Right forelimb (tissue), 1 donor: ENCODE measurements at places on chromosomes 1 and 21.

DNA sequence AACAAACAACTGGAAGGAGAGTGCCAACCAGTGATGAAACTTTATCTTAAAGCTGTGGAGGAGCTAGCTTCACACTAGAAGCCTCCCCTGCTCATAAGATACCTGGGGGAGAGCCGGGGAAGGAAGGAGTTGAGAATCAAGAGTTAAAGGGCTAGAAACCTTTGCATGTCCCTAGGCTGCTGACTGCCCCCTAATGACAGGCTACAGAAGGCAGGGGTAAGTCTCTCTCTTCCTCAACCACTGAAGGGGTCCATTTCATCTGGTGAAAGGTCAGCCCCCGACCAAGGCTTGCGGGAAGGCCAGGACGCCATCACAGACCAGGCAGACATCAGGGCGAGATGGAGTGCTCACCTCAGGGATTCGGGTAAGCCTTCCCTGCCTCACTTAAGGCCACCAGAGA, 65.6 kb upstream of the GRHL3 start:
- no peak for DNase-seq

GRCh38 chr1:58714544-58714943, 14.7 kb upstream of the MYSM1 start:
- no peak for DNase-seq

DNA sequence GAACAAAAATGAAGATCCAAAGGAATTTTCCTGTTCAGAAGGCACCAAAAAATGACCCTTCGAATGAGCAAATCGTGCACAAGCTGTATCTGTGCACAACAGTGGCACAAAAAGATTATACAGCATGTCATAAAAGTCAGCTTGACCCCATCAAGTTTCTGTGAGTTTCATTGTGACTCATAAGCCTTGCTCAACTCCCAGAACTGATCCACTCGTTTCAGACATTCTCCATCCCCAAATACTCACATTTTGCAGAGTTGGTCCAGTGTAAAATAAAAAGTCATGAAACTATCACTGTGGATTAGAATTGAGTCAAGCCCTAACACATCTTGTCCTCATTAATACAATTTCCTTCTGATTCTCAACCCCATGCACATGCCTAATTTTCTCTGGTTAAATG, 174.7 kb upstream of the PKN2 start:
- DNase-seq: no peak

DNA sequence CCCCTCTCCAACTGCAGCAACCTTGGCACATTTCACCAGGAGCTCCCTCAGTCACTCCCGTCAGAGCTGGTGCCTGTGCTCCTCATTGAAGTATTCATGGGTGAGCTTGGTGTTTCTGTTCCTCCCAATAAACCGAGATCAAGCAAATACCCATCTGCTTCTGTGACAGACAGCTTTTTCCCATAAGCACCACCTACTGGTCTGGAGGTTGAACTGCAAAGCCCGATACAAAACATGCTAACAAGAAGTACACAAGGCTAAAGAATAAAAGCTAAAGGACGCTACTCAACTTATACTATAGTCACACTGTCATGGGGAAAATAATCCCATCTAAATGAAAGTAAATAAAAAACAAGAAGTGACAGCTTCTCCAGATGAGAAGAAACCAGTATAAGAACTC, 111.9 kb upstream of the C21orf91 start:
- no peak for DNase-seq

DNA sequence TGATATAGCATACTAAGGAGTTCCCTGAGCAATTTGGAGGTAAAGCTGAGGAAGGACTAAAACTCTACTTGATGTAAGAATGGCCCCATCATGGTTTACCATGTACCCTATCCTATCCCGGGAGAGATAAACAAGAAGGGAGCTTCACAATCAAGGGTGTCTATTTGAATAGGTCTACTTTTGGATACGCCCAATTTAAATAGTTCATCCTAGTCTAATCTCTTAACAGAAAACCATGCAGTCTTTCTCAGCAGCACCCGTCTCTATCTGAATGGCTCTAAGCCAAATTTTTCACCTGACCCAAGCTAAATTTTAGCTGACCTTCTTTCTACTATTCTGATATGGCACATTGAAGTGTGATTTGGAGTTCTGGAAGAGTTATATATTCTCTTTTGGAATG, 122.0 kb downstream of the TNNI3K start:
- no peak for DNase-seq

DNA sequence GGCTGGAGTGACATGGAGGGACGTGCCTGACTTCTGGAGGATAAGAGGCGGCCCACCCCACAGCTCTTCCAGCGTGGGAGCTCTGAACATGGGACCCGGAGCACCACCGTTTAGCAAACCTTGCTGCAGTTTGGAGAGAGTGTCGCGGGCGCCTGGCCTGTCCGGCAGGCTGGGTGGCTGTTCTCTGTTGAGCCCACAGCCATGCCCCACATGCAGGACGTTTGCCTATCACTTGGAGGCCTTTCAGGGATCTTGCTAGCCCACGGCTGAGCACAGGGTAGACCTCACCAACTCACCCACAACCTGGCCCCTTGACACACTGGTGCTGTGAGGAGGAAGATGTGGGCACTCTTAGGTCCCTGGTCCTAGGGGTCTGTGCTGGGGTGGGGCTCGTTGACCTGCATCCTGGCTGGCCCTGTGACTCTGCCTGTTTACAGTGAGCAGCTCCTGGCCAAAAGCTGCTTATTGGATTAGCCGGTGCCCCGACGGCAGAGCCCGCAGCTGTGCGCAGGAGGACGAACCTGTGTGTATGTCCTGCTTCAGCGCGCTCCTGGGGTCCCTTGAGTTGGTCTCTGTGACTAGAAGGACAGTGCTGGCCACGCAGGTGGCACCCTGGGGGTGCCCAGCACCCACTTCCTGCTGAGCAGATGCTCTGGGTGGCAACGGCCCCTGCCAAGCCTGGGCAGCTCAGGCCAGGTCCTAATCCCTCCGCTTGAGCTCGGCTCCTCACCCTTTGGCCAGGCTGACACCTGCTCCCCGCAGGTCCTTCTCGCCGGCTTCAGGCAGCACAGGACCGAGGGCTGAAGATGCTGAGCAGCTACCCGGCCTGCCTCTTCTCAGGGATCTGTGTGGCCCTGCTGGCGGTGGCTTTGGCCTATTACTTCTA, 72.4 kb upstream of the TRAPPC10 start:
- DNase-seq: no peak

- no peak for DNase-seq
Measured at GRCh38 chr1:15756143-15757015, 2.2 kb upstream of the FBLIM1 start.

- no peak for DNase-seq
Measured at GRCh38 chr1:234582681-234583301, 27.2 kb downstream of the IRF2BP2 start.

DNA sequence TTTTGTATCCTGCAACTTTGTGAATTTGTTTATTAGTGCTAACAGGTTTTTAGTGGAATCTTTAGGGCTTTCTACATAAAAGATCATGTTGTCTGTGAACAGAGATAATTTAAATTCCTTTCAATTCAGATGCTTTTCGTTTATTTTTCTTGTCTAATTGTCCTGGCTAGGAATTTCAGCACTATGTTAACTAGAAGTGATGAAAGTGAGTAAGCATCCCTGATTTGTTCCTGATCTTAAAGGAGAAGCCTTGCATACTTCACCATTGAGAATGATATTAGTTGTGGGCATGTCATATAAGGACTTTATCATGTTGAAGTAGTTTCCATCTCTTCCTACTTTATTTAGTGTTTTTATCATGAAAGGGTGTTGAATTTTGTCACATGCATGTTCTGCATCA, 23.6 kb upstream of the TRIM67 start:
- DNase-seq: no peak

DNA sequence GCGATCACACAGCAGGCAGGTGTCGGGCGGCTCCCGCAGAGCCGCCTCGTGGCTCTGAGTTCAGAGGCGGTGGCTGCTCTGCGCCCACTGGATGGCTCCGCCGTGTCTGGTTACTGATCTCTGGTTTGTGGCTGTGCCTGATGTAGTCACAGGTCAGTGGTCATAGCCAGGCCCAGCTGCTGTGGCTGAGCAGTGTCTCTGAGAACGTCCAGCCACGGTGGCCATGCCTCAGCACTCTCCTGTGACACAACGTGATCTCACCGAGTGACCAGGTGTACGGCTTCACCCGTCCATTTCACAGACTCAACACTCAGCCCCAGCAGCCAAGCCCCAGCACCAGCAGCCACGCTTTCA, 61.2 kb downstream of the KCNN3 start:
- no peak for DNase-seq

- DNase-seq: no peak
Measured at GRCh38 chr1:30872948-30873263, 35.7 kb downstream of the SDC3 start.

GRCh38 chr1:209076688-209077087, 506.8 kb upstream of the CAMK1G start:
- DNase-seq: no peak

GRCh38 chr1:208141610-208142192, 102.5 kb downstream of the PLXNA2 start:
- DNase-seq: no peak

DNA sequence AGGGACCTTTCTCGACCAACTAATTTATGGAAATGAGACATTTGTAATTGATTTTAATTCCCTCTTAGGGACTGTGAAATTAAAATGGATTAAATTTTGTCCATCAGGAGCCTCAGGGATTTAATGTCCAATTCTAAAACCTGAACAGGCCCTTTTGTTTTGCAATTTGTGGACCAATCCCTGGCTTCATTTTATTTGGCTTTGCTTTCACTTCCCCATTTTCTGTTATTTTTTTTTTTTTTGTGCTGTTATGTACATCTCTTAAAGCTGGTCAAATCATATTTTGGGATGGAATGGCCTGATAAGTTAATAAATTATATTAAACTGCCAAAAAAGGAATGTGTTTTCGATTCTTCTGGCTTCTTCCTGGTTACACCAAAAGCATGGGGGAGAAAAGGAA, 28.9 kb downstream of the ZSCAN20 start:
- DNase-seq: no peak

DNA sequence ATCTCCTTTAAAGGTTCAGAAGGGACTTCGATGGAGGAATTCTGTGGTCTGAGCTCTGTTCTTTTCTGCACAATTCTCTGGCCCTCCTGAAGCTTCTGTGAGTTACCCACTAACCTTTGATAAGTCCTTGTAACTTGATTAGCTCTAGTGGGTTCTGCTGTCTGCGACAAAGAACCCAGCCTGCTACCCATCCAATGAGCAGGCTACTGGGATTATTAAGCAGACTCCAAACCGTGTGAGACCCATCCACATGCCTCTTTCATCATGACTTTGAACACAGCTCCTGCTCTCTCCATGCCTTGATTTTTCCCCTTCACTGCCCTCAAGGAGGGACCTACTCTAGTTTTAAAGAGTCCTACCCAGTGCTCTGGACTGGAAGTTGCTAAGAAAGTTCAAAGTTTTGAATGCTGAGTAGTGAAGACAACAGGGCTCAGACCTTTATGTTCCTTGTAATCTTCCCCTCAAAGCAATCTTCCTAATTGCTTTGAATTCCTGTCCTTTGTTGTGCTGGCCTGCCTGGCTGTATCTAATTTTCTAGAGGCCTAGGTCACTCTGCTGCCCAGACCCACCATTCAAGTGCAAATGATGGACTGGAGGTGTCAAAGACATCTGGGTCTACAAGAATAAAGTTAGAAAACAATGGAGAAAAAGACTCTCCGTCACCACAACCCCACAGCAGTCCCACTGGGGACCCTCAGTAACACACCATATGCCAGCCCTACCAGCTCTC, 146.9 kb downstream of the RHOU start:
- no peak for DNase-seq

DNA sequence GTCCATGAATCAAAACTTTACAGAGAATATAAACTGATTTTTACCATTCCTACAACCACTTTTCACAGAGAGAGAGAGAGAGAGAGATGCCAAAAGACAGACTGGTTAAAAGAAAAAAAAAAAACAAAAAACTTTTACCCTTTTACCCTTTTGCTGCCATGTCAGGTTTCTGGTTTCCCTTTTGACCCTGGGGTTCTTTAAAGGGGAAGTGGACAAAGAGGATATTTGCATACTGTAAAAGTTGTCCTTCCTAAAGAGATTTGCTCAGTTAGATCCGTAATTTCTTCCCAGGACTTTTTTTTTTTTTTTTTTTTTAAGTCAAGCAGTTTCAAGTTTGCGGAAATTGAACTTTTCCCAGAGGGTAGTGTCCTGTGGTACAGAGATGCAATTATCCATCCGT, 287.8 kb upstream of the RGS18 start:
- no peak for DNase-seq

GRCh38 chr21:36125512-36126207, 9.2 kb upstream of the CBR3 start:
- DNase-seq: no peak

GRCh38 chr1:4792565-4792964, 138.2 kb downstream of the AJAP1 start:
- no peak for DNase-seq

DNA sequence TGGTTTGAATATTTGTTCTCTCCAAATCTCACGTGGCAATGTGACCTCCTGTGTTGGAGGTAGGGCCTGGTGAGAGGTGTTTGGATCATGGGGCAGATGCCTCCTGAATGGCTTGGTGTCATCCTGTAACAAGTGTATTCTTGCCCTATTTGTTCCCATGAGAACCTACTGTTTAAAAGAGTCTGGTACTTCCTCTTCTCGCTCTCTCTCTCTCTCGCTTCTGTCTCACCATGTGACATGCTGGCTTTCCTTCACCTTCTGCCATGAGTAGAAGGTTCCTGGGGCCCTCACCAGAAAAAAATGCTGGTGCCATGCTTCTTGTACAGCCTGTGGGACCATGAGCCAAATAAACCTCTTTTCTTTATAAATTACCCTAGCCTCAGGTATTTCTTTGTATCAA, 8.4 kb upstream of the PAXBP1 start:
- DNase-seq: no peak

DNA sequence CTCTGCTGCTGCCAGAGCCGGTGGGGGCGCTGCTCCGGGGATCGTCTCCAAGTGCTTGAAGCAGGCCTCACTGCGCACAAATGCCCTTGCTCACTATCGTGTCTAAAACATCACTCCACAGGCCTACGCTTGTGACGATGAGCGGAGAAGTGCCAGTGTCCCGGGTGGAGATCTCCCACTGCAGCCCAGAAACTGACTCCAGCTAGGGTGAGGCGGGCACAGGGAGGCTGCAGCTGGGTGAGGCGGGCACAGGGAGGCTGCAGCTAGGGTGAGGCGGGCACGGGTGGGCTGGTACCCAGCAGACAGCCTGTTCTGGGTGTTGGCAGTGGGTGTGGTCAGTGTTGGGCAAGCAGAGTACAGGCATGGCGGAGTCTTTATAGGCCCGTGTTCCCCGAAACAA, 22.7 kb upstream of the PDXK start:
- DNase-seq: peak; percentile 2

GRCh38 chr1:157819896-157820295, at the start of gene FCRL1:
FCRL1 (minus strand) TSS chr1:157820120; CDS start chr1:157820037, 83 bp downstream.
- DNase-seq: no peak

DNA sequence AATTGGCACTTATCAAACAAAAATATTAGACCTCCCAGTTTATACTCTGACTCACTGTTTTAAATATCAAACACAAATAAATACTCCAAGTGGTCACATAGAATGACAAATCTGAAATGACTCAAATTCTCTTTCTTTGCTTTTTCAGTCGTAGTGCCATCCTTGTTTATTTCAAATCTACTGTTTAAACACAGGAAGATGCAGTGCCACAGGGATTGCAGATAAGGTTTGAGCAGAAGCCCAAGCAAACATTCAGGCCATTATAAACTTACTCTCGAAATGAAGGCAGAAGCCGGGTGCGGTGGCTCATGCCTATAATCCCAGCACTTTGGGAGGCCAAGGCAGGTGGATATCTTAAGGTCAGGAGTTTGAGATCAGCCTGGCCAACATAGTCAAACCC, 255.4 kb upstream of the PLXNA2 start:
- no peak for DNase-seq

GRCh38 chr1:192550922-192551534, 24.5 kb upstream of the RGS1 start:
- no peak for DNase-seq
